ENCODE measurements at places on chromosomes 4 and X.
A peak's percentile ranks its signal among the peaks of the same experiment; 100 is the strongest.

DNA sequence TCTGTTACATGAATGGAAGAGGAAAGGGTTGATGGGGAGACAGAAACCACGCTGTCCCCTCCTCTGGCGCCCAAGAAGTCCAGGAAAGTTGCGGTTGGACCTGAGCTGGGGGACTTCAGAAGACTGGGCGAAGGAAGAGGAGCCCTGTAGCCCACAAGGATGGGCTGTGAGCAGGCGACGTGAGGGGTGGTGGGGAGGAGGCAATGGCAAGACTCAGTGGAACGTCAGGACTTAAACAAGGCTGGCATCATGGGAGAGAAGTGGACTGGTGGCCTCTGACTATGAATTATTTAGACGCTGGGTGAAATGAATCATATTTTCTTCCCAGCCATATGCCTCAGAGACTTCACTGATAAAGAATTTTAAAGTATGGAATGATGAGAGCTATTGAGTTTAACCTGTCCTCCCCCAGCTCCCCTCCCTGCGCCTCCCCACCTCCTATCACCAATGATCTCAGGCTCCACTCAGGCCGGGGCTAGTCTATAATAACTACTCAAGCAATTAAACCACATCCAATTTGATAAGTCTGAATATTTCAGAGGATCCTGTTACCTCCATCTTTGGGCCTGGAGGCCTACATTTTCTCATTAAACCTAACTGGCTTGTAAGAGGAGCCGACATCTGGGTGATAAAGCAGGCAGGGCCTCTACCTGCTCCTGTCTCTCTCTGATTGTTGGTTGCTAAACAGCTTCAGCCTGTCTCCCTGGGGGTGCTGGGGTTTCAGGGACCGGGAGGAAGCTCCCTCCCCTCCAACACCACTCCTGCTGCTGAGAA is 63.6 kb downstream of the SMIM20 start:
- no peak for DNase-seq

DNA sequence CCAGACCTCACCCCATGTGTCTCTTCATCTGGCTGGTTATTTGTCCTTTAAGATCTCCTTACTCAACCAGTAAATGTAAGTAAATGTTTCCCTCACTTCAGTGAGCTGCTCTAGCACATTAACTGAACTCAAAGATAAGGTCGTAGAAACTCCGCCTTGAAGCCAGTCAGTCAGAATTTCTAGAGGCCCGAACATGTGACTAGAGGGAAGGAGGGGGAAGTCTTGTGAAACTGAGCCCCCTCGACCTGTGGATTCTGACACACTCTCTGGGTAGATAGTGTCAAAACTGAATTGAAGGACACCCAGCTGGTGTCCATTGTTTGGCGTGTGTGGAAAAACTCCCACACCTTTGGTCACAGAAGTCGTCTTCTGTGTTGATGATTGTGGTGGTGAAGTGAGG is 933.9 kb downstream of the ADGRL3 start:
- no peak for DNase-seq

DNA sequence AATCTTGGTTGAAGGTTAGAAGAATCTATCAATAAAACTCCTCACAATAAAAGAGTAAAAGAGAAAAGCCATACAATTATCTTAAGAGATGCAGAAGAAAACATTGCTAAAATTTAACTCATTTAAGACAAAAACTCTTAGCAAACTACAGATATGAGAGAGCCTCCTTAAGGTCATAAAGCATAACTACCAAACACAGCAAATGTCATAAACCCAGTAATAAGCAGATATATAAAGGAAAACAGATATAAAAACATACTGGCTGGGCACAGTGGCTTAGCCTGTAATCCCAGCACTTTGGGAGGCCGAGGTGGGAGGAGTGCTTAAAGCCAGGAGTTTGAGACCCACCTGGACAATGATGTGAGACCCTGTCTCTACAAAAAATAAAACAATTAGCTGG is 165.3 kb downstream of the FAM13A start:
- DNase-seq = no peak

- peak; percentile 98 for DNase-seq
Observed at GRCh38 chr4:53861856-53862610, 202.4 kb downstream of the CHIC2 start.

DNA sequence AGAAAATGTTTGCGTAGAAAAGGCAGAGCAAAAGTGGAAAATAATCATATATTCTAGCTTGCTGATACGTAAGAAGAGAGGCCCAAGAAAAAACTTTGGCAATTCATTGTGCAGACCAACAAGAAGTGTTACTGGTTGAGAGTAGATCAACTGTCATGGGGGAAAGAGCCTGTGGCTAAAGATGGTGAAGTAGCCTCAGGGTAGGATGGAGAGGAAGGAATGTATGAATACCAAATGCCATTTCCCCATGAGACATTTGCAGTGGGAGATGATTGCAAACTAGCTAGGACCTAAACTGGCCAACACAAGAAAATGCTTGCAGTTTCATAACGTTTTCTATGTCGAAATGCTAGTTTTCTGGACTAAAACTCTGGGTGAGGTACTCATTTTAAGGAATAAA is 47.7 kb upstream of the ADGRL3 start:
- no peak for DNase-seq

All from fibroblast of mammary gland (primary cell).